ENCODE measurements at places on chromosomes 12 and 14.
A peak's percentile ranks its signal among the peaks of the same experiment; 100 is the strongest.

- no peak for DNase-seq
Measured at GRCh38 chr12:113983265-113983664, 17.1 kb upstream of the RBM19 start.

GRCh38 chr12:64571411-64571810 lies 38.9 kb upstream of the RASSF3 start:
- DNase-seq: no peak

DNA sequence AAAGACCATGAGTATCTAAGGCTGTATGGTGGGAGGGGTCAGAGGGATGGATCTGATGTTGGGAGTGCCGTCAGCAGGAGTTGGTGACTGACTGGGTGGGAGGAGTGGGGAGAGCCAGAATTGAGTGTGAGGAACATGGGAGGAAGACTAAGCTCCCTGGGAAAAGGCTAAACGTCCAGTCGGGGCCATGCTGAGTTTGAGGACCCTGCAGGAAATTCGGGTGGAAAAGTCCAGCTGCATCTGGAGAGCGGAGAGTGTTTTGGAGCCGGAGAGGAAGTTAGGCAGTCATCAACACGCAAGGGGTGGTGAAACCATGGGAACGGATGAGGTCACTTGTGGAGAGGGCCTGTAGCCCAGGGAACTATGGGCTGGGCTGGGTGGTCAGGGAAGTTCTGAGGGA lies 60.9 kb downstream of the ELK3 start:
- DNase-seq: peak; percentile 81

DNA sequence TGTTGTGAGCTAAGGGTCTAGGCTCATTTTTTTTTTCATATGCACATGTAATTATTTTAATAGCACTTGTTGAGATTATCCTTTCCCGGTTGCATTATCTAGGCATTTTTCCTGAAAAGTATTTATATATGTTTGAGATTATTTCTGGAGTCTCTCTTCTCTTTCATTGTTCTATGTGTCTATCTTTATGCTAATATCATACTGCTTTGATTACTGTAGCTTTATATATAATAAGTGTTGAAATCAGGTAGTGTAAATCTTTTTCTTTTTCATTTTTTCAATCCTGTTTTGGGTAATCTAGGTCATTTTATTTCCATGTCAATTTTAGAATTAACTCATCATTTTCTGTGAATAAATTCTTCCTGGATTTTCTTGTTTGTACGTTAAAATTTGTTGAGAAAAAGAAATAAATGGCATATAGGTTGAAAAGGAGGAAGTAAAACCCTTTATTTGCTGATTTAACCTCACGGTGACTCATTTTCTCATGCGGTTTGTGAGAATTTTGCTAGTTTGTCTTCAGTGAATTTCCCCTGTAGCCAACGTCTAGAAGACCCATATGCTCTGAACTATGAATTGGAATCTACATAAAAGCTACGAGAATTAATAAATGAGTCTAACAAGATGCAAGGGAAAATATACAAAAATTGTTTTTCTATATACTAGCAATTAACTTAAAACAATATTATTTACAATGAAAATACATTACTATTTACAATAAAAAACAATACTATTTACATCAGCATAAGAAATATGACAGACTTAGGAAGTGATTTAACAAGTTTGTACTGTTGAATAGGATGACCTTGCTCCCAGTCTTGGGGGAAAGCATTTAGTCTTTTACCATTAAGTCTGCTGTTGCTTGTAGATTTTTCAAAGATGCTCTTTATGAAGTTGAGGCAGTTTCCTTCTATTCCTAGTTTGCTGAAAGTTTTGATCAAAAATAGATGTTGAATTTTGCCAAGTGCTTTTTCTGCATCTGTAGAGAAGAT lies 105.0 kb downstream of the SNAPC1 start:
- DNase-seq: peak; percentile 59

- no peak for DNase-seq
Measured at GRCh38 chr14:64732536-64733120, 28.4 kb downstream of the PLEKHG3 start.

DNA sequence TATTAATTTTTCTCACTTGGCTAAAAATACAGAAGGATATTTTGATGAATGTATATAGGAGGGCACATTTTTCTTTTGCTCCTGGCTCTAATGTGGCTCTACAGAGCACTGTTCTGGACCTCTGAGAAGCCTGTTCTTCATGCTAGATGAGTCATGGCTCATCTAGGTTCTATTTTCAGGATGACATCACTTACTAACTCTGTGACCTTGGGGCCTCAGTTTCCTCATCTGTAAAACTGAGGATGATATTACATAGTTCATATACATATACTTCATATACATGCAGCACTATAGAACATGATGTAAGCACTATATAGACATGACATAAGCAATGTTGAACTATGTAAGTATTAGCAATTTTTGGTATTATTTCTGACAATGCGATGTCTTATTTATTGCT lies 35.8 kb downstream of the SOCS2 start:
- no peak for DNase-seq

DNA sequence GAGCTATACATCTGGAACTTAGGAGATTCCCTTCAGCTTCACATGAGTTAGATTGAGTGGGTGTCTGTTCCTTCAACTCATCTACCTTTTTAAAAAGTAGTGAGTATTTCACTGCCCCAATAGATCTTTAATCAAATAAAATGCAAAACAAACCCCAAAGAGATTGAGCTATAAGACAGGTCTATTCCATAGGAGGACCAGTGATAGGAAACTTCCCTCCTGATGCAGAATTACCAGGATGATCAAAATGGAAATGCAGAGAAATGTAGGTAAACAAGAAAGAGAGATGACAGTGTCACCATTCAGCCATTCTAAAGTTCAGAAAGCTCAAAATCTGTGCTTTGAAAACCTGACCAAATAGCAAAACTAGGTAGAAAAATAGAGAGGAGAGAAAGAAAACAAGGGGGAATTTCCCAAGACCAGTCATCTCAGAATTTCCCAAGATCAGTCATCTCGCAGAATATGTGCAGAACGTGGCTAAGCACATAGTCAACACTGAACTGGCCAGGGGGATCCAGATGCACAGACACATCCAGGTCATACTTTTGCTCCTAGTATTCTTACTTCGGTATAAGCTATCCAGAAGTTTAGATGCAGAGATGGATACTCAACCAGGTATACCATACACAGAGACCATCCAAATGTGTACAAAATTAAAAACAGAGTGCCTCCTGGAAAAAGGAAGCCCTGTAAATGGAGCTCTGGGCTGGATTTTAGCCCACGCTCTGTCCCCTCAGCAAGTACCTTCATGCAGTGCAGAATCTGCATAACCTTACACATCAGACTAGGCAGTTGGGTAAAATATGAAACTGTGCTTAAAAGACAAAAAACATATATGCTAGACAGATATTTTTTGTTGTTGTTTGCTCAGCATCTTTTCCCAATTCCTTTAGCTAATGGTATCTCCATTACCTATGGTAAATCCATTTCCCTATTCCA lies 27.4 kb downstream of the SLC41A2 start:
- DNase-seq: no peak

DNA sequence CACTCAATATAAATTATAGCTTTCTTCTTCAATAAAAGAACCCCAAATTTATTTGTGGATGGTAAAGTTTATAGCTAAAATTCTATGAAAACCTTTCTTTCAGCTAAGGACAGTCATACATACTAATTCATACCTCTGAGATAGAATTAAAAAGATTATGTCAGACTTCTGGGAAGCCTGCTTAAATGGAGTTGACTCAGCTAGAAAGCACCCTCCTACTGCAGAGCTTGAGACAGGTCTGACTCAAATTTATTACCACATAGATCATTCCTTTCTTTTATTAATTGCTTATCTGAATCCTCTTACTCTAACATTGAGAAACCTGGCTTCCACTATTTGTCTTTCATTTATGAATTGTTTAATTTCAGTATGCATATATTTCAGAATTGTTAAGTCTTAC lies 1007.0 kb upstream of the LRFN5 start:
- no peak for DNase-seq

DNA sequence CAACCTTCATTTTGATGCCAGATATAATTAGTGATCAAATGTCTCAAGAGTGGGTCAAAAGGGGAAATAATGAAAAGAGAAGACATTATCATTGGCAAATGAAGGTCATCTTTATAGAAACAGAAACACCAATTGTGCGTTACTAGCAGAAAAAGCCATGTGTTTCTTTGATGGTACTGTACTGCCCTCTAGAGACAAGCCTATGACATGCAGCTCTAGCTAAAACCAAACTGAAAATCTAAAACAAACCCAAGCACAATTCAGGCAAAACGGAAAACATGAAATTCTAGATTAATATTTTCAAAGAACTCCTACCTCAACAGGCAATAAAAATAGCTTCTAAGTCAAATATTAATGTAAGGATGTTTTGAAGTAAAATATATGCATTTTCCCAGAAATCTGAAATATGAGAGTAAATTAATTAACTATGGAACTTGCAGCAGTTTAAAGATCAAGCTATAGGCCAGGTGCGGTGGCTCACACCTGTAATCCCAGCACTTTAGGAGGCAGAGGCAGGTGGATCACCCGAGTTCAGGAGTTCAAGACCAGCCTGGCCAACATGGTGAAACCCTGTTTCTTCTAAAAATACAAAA lies 115.4 kb downstream of the KLHL28 start:
- DNase-seq: peak; percentile 34

- no peak for DNase-seq
Measured at GRCh38 chr12:109925185-109925840, 25.2 kb downstream of the TCHP start.

GRCh38 chr14:98130691-98131090 lies 1141.3 kb downstream of the BCL11B start:
- no peak for DNase-seq

DNA sequence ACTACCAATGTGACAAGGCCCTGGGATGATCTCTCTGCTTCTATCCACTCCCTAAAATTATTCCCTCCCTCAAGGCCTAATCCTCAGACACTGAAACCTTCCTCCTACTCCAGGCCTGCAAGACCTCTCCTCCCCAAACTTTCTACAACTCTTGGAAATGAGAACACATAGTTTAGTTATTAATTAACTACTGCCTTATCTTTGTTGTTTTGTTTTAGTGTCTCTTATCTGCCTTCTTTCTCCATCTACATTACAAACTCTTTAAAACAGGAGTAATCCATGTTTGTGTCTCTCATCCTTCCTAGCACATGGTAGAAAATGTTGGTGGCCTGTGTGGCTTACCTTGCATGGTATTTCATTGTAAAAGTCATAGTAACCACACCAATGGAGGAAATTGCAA lies 139.9 kb upstream of the G2E3 start:
- DNase-seq: no peak

DNA sequence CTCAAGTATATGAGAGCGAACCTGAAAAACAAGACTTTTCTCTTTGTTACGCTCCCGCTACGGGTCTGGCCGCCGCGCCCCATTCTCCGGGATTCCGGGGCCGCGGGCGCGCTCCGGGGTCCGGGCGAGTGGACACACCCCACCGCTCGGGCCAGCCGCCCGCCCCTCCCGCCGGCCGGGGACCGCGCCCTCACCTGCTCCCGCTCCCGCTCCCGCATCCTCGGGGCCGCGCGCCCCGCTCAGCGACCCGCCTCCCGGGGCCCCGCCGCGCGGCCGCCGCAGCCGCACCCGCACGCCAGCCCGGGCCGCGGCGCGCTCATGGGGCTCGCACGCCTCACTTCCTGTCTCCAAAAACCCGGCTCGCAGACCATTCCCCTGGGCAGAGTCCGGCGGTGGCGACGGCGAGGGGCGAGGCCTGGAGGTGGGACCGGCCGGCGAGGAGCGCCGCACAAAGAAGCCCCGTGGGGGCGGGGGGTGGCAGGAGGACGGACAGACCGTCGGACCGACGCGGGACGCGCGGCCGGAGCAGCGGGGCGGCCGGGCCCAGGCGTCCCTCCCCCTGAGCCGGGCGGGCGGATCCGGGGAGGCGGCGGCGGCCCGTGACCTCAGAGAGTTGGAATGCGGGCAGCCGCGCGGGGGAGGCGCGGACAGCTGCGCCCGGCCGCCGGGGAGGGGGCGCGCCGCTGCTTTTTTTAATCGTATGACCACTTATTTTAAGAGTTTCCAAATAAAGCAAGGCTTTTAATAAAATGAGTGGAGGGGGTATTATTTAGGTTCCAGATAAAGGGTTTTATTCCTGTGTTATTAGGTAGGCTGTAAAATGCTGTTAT lies at the start of gene PTPN21:
PTPN21 (minus strand) TSS at position 551 of the 830 bp plus-strand sequence. CDS start 4,590 bp downstream, outside the sequence.
- DNase-seq: peak; percentile 31

GRCh38 chr14:89284333-89285058 lies 132.5 kb downstream of the FOXN3 start:
- DNase-seq: no peak

GRCh38 chr14:30129807-30130206 lies 202.2 kb upstream of the PRKD1 start:
- DNase-seq: no peak

- peak; percentile 33 for DNase-seq
Measured at GRCh38 chr14:76456200-76456599, 80.3 kb downstream of the ESRRB start.

- no peak for DNase-seq
Measured at GRCh38 chr14:105139831-105140239, 28.7 kb downstream of the JAG2 start.

DNA sequence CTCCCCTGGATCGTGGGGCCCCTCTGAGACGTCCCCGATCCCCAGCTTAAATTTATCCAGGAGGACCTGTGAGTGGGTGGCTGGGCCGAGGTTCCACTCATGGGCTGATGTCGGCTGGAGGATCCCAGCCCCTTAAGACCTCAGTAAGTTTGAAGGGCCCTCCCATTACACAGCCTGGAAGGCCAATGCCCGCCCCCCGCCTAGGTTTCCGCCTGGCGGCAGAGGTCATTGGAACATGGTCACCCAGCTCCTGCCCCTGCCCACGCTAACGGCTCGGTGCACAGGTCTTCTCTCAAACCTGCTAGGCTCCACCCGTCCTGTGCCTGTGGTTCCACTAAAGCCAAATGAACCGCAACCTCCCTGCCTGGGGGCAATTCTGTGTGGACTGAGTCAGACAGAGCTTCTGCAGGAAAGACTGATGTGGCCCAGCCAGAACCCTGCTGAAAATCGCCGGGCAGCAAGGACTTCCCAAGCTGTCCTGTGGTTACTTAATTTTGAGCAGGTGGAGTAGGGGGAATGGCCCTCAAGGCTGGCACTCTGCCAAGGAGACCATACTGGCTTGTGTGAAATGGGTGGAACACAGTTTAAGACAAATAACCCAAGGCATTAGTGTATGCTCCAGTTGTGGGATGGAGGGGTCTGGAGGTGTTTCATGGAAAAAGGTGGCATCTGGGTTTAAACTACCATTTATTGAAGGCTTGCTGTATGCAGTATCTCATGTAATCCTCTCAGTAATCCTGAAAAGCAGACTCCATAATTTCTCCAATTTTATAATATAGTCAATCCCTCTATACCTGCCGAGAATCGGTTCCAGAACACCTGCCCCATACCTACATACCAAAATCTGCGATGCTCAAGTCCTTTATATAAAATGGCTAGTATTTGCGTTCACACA lies 903 bp upstream of the NT5DC3 start:
- DNase-seq: peak; percentile 44

- DNase-seq: no peak
Measured at GRCh38 chr14:34065690-34066391, 115.0 kb upstream of the EGLN3 start.
